Amniotic epithelial cell (primary cell): ENCODE measurements at places on chromosomes 1 and 21.

- peak; percentile 93 for DNase-seq
Measured at GRCh38 chr1:219174460-219175211, 958 bp downstream of the LYPLAL1 start.

DNA sequence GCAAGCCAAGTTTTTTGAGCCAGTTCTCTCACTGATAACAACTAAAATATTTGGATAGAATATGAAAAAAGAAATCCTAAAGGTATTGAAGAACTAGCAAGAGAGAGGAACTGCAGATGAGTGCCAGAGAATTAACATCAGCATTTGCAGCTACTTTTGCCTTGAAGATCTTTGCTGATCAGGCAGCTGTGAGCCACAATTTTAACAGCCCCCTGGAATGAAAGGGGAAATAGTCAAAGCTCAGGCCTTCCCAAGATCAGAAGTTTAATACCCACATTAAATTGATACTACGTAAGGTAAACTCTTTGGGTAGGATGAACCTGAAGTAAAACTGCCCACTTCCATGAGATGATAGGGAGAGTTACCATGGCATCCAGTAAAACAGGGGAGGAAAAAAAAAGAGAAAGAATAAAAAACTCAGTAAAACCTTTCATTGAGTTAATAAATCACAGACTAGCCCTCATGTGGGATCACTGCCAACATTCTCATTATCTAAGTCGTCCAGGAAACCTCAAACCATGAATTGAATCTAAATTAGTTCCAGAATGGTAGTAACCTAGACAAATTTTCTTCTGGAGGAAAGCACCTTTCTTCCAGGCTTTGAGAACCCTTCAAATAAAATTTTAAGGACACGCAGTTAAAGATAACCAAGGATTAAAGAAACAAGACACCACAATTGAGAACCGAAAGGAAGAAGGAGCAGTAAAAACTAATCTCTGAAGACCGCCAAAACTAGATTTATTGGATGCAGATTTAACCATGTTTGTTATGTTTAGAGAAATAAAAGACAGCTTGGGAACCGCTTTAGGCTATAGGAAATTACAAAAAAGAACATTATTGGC, 28.3 kb downstream of the SCP2 start:
- DNase-seq, result peak; percentile 86

- peak; percentile 64 for DNase-seq
Measured at GRCh38 chr1:219227360-219228057, 53.8 kb downstream of the LYPLAL1 start.

DNA sequence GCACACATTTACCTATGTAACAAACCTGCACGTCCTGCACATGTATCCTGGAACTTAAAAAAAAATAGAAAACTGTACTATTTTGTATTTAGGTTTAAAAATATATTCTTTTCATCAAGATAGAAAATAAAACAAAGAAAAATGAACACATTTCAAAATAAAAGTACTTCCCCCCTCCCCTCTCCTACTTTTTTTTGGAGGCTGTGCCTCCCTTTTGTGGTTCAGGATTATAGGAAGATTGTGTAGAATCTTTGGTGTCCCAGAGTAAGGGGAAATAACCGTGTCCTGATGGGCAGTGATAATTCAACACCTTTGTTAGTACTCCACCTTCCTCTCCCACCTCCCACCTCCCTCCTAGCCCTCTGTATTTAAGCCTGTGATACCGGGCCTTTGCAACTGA, 40.1 kb downstream of the TRIM62 start:
- no peak for DNase-seq

DNA sequence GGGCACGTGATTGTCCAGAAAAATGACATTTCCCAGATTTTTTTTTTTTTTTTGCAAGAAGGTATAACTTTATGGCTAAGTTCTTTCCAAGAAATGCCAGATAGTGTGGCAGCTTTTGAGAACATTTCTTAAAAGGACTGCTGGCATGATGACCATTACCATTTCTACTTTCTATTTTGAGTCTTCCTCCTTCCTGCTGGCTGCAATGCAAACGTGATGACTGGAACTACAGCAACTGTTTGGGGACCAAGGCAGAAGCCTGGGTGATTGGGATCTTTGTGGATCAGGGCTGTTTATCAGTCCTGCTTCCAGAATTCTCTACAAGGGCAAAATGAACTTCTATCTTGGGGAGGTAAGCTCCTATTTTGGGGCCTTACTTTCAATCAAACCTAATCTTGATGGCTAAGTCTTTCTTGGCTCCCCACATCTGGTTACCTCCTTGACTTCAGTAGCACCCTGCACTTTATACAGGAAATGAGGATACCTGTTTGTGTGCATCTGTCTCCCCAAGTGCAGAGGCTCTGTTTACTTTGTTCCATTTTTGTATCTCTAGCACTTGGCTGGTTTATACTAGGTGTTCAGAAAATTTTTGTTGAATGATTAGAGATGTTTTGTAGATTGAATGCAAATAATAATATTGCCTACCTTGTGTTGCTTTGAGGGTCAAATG, 3.7 kb upstream of the DDX20 start:
- no peak for DNase-seq
